ENCODE measurements at places on chromosomes 12 and 14.

GRCh38 chr14:91380610-91381371 lies 36.8 kb downstream of the CCDC88C start:
- DNase-seq: peak; percentile 44

- no peak for DNase-seq
These were observed 209.0 kb downstream of the ANO2 start for GRCh38 chr12:5736016-5736415.

GRCh38 chr12:116456330-116457082 lies 102.7 kb upstream of the MAP1LC3B2 start:
- DNase-seq: no peak

DNA sequence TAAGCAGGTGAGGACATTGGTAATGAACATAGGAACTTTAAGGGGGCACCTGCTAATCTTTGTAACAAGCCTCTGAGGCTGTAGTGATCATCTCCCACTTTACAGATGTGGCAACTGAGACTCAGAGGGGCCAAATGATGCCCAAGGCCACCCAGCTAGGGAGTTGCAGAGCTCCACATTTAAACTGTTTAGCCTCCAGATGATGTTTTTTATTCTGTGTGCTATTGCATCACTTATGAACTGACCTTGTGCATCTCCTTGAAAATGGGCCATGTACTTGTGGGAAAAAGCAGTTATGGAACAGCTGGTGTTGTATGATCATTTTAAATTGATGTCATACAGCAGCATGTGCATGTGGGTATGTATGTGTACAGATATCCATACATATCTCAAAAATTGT lies 41.4 kb downstream of the TPCN1 start:
- DNase-seq: no peak
